ENCODE measurements at places on chromosomes 4 and X.

GRCh38 chr4:126182786-126183185, 868.0 kb downstream of the FAT4 start:
- no peak for DNase-seq

GRCh38 chr4:188031751-188032150, 36.2 kb downstream of the ZFP42 start:
- no peak for DNase-seq

GRCh38 chr4:176090115-176090514, 24.5 kb downstream of the WDR17 start:
- no peak for DNase-seq

- DNase-seq, result peak; percentile 5
Observed at GRCh38 chr4:11106190-11106589, 322.5 kb downstream of the HS3ST1 start.

- no peak for DNase-seq
Observed at GRCh38 chr4:10640561-10641201, 43.9 kb downstream of the CLNK start.

DNA sequence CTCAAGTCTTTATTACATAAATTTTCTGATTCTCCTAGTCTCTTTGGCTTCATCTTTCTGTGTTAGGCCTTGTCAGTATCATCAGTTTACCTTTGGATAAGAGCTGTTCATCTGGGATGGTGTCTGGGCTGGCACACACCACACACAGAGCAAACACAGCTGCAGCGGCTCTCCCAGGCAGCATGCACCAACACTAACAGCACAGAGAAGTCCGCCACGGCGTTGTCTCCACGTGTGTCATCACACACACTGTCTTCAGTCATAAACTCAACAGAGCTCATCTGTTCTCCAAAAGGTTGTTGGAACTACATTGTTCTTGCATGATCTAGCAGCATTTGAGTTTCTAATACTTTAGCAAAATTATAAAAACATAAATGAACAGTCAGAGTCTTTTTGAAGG, 851.9 kb upstream of the FRG1 start:
- no peak for DNase-seq

GRCh38 chr4:40453912-40454311, 118.8 kb downstream of the CHRNA9 start:
- no peak for DNase-seq

DNA sequence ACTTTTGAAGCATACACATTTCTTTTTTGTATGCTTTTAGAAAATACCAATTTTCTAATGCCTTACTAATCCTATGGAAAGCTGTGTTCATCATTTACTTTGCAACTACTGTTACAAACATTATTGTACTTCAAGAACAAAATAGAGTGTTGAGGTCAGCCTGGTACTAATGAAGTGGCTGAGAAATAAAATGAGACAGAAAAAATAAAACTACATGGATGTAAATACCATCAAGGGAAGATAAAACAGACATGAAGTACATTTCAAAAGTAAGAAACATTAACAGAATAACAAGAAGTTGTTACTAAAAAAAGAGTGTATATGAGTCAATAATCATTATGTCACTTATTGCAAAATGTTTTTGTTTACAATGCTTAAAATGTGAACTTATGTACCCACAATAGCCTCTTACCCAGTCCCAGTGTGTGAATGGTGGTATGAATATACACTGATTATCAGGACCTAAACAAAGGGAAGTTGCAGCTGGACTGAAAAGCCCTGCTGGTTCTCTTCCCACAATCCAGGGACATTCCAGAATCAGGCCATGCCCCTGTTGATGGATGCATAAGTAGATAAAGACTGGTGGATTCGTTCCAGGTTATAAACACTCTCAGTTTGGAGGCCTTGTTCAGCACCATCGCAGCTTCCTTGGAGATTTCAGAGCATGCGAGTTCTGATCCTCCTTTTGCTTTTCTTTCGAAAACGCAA, 2.4 kb upstream of the CSN3 start:
- DNase-seq, result no peak

DNA sequence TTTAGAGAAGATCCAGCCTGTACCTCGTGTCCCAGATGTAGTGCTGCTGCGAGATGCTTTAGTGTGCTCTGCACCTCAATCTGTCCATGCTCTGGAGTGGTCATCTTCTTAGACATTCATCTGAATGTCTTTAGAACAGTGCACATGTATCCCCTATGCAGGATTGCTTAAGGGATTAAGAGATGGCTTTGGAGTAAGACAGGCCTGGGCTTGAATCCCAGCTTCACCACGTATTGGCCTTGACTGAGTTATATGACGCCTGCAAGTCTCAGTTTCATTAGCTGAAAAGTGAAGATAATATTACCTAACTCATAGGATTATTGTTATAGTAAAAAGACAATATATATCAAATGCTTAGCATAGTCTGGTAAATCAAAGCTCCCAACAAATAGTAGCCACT, 98.3 kb downstream of the NFKB1 start:
- no peak for DNase-seq

- no peak for DNase-seq
Observed at GRCh38 chr4:89275587-89275986, 32.0 kb downstream of the GPRIN3 start.

GRCh38 chr4:83358410-83358809, 23.8 kb upstream of the HPSE start:
- DNase-seq, result no peak

DNA sequence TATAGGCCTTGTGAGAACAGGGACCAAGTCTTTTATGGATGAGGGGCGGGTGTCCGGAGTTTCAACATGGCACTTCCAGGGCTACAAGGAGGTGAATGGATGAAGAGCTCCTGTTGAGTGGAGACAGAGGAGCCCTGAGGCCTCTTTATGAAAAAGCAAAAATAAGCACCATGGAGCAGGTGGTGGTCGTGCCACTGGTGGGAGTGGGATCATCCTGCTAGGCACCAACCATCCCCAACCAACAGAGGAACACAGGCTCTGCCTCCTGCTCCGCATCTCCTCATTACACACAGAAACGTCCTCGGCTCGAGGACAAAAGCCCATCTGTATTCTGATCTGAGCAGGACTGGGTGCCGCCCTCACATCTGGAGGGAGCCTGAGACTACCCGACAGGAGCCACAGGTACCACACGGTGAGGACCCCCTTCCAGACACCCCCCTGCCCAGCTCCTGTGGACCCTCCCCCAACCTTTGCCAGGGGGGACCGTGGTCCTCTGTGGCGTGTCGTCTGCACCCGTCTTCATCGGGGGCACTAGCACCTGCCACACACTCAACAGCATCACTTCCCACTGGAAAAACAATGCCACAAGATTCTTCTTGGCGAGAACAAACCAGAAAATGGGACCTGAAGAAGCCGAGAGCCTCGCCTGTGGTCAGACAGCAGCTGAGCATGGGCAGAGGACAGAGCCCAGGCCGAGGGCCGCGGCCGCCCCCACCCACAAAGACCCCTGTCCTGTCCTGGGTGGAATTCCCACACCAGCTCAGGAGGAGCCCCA, 3.9 kb upstream of the PDE6B start:
- no peak for DNase-seq

DNA sequence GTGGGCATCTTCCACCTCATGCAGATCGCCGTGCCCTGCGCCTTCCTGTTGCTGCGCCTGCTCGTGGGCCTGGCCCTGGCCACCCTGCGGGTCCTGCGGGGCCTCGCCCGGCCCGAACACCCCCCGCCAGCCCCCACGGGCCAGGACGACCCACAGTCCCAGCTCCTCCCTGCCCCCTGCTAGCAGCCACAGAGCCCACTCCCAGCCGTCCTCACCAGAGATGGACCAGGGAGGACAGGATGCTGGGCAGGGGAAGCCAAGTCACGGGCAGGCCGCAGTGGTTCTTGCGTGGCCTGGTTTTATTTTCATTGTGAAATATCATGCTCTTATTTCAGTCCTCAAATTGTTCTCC, 15.1 kb downstream of the DGKQ start:
- DNase-seq, result no peak

GRCh38 chrX:41184312-41184711, 99.1 kb downstream of the USP9X start:
- no peak for DNase-seq

- DNase-seq, result no peak
Observed at GRCh38 chrX:10875995-10876394, 235.1 kb upstream of the HCCS start.

GRCh38 chr4:128241425-128241913, 46.1 kb downstream of the PGRMC2 start:
- peak; percentile 87 for DNase-seq

Data from COLO829 (cell line).